ENCODE measurements at places on chromosomes 16 and 17.

DNA sequence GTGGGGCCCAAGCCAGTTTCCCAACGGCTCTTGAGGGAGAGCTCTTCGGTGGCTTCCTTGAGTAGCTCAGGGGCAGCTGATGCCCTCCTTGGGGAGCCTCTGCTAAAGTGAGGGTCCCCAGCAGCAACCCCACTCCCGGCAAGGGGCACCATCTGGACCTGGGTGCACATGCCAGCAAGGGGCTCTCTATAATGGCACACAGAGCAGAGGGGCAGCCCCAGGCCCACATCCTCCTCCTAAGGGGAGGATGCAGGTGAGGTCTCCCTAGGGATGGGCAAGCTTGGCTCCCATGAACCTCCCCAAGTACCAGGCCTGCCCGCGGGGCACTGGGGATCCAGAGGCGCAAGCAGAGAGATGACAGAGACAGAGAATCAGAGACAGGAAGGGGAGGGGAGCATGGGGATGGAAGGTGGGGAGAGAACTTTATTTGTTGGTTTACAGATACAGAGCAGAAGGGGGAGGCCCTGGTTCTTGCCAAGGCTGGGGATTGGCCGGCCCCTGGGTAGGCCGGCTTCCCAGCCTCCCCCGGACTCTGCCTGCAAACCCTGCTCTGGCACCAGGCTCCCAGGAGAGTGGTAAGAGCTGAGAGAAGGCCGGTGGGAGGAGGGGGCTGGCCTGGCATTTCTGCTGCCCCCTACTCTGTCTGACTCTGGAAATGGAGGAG lies 61.4 kb downstream of the SRCIN1 start:
- no peaks in the 10 kb centered on the region for H3K36me3 ChIP-seq
- no peak overlapping the region for H3K27ac ChIP-seq
- no peak for DNase-seq
- H3K4me3 ChIP-seq, result no peak overlapping the region

DNA sequence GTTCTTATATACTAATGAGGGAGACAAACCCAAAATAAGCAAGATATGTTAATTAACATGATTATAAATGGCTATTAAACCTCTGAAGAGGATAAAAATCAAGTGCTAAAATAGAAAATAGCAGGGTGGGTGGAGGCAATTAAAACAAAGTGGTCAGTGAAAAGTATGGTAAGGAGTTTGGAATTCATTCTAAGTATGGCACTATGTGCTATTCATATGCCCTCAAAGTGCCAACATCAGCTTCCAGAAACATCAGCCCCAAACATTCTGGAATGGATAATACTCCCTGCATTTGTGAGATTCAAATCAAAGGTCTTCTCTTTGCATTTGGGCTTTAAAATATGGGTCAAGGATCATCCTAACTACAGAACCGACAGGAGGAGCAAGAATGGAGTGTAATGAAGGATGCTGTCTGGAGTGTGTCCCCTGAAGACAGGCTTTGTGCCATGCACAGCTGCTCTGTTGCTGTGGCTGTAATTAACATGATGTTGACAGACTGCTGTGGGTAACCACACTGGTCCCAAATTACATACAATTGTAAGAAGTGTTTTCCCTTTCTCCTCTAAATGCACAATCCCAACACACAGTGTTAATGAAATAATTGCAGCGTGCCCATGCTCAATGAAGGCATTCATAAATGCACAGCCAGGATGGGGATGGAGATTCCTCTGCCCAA lies 93.1 kb downstream of the VAT1L start:
- no peaks in the 10 kb centered on the region for H3K4me1 ChIP-seq
- DNase-seq, result no peak
- H3K36me3 ChIP-seq, result no peaks in the 10 kb centered on the region
- H3K27ac ChIP-seq, result peak overlapping the region; percentile 60
- H3K27me3 ChIP-seq, result no peaks in the 10 kb centered on the region

- peak; percentile 88 for DNase-seq
- peaks cover 65% of the 10 kb centered on the region for H3K4me1 ChIP-seq
- H3K27me3 ChIP-seq, result no peaks in the 10 kb centered on the region
- H3K36me3 ChIP-seq, result no peaks in the 10 kb centered on the region
Measured at GRCh38 chr16:10579965-10580882, at the start of gene EMP2. Gene EMP2, minus strand, starts transcription at chr16:10580598. Its CDS starts 32,981 bp downstream, at chr16:10547617.

GRCh38 chr17:42989726-42990652 lies 8.2 kb upstream of the RPL27 start:
- H3K27ac ChIP-seq, result no peak overlapping the region
- DNase-seq, result no peak
- H3K36me3 ChIP-seq, result peaks cover 78% of the 10 kb centered on the region
- no peak overlapping the region for H3K4me3 ChIP-seq

- H3K4me1 ChIP-seq, result no peaks in the 10 kb centered on the region
- H3K36me3 ChIP-seq, result peaks cover 10% of the 10 kb centered on the region
Measured at GRCh38 chr17:12911239-12911638, 106.6 kb downstream of the ELAC2 start.
